ENCODE measurements at places on chromosomes 3 and 15.

GRCh38 chr3:123880998-123881561 is 3.1 kb downstream of the MYLK start:
- no peak for DNase-seq

DNA sequence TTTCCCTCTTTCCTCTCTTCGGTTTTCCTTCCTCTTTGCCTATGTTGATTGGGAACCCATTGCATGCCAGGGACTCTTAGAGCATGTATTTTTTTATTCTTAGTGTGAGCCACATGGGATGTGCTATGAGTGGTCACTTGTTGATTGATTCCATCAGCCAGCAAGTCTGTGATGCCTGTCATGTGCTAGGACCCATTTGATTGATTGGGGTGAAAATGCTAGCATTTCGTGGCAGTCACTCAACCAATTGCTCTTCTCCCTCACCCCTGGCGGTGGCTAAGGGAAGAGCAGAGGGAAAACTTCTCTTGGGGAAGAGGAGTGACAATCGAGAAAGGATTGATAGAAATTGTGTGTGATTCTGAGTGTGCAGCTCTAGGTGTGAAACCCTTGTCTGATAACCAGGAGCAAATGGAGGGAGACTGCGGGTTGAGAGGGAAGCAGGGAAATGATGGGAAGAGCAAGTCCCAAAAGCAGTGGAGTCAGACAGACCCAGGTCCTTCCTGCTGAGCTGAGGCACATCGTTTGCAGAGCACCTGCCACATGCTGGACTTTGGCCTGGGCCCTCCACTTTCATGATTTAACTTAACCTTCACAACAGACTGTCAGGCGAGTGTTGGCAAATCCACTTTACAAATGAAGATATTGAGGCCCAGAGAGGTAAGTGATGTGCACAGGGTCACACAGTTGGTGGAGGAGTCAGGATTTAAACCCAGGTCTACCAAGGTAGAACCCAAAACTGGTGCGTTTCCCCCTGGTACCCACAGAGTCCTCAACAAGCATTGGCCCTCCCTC is 40.0 kb downstream of the SLC6A11 start:
- DNase-seq = no peak

- no peak for DNase-seq
Observed at GRCh38 chr3:180926526-180926925, 14.1 kb downstream of the FXR1 start.

DNA sequence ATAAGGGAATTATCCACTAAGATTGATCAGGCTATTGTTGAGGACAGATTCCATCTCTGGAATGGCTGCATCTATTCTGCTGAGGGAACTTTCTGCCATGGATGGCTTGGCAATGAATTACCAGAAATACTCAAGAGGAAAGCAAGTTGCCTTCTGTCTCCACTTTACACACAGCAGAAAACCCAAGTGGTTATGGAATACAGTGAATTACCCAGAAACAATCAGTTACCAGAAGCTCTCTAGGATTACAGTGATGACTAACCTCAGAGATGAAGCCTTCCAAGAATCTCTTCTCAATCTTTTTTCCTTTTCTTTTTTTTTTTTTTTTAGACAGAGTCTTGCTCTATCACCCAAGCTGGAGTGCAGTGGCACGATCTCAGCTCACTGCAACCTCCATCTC is 183.3 kb downstream of the WDR76 start:
- no peak for DNase-seq
